ENCODE measurements at places on chromosomes 16 and 17.

GRCh38 chr17:8649157-8650118 is 18.9 kb upstream of the MYH10 start:
- DNase-seq: no peak

- no peak for DNase-seq
These were observed 10.1 kb downstream of the DYNC1LI2 start for GRCh38 chr16:66741169-66741900.

GRCh38 chr16:51440131-51440889 is 289.2 kb upstream of the SALL1 start:
- no peak for DNase-seq

- no peak for DNase-seq
These were observed 28.0 kb upstream of the ABCA9 start for GRCh38 chr17:69088643-69089200.

DNA sequence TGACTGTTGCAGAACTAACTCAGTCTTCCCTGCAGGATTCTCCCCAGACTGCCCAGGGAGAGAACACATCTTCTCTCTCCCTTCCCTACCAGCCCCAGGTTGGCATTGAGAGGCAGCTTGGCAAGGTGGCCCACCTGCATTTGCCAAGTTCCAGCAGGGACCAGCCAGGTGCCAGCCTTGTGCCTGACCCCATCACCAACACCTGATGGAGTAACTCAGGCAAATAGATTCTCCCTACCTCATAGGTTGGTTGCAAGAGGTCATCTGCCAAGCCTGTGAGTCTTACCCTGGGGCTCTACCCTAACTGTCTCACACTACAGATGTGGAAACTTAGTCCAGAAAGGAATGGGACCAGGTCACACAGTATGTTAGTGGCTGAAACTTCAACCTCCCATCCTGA is 20.4 kb downstream of the BEAN1 start:
- DNase-seq: no peak
